Stimulated activated CD4-positive, alpha-beta T cell treated with anti-CD3 and anti-CD28 coated beads, Interleukin-1b, Interleukin-23, amount 100 ng/mL, for 1 hour (primary cell): ENCODE measurements at places on chromosomes 5 and 9.

DNA sequence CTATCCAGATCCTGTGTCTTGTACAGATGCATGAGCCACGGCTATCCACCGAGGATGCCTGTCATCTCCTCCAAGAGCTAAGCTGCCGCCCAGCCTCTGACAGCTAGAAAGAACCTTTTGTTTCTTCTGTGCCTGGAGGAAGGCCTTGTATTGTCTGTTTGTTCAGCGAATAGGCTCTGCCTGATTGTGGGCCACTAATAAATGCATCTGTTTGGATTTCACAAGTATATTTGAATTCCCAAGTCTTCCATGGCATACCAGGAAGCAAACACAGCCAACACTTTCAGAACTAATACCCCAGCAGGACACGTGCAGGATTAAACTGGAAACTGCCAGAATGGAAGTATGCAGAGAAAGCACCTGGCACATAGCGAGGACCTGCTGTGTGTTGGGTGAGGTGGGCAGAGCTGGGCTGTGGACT is 92.7 kb upstream of the NEURL1B start:
- no peak for DNase-seq

DNA sequence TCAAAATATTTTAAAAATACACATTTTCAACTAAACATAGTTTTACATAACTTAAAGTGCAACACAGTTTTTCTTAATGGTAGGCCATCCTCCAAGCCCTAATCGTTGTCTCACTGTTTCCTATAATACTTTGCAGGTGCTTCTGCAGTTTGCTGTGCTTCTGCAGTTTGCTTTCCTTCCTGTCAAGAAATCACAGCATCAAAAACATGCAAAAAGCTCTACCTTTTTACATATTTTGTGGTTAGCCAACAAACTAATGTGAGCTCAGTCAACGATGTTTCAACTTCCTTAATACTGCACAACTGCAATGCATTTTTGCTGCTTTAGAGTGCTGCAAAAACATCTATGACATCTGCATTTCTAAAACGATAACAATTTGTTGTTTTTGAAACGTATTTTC is 25.2 kb downstream of the EMB start:
- DNase-seq = no peak

DNA sequence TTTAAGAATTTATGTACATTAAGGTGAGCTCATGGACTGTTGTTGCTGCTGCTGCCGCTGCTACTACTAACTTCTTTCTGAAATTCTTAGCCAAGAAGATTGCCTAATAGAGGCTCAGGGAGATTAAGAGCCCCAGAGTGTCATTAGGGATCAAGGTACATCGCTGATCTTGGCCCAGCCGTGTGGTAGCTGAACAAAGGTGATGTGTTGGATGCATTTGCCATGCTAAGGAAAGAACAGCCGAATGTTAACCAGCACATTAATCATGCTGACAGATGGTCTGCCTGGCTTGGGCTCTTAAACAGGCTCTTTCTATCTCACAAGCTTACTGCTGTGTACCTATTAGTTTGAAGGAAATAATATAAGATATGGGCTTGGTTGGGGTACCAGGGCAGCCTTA is 137.1 kb downstream of the KCTD16 start:
- no peak for DNase-seq

DNA sequence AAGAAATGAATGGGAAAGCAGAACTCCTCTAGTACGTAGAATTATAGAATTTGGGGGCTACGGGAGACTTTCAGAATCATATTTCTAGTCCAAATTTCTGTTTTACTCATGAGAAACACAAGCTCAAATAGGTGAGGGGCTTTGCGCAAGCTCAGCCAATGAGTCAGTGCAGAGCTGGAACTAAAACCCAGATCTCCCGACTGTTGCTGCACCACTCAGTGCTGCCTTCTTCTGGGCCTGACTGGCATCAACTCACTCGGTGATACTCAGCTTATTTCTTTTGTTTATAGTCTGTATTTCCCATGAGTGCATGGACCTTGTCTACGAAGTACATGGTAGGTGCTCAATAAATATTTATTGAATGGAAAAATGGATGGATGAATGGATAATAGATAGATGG is 280.2 kb downstream of the CDK5RAP2 start:
- no peak for DNase-seq

- DNase-seq = no peak
Measured at GRCh38 chr5:148961261-148962199, 101.3 kb downstream of the SH3TC2 start.

- DNase-seq = no peak
Measured at GRCh38 chr5:134578578-134579283, 53.3 kb downstream of the JADE2 start.

DNA sequence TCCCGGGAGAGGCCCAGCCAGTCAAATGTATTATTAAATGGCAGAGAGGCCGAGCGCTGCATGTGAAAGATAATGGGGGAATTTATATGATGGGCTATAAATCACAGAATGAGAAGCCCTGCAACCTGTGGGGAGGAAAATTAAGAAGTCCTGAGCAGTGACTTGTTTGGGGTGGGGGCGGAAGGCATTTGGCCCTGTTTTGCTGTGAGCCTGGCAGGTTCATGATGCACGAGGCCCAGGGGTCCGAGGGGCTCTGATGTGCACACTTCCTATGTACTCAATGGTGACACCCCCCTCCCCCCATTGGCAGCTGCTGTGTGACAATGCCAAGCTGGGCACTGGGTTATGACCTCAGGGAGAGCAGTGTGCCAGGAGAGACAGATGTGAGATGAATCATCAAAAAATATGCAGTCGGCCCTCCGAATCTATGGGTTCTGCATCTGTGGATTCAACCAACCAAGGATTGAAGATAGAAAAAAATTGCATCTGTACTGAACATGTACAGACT is 13.7 kb upstream of the DAB2IP start:
- DNase-seq = no peak
